Activated CD4-positive, alpha-beta T cell treated with anti-CD3 and anti-CD28 coated beads for 24 hours (primary cell): ENCODE measurements at places on chromosomes 11 and 22.

DNA sequence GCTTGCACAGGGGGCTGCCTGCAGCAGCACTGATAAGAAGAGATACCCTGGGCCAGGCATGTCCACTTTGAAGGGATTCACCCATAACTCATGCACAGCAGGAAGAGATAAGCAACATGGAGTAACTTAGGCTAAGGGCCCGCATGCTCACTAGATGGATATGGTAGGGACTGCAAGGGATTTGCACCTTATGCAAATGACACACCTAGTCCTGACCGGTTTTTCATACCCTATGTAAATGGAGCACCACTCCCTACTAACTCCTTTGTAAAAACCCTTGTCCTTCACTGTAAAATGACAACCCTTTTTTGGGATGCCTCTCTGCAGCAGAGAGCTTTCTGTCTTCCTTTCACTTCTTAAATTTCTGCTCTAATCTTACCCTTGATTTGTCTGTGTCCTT, 658.9 kb upstream of the CCDC179 start:
- DNase-seq, result no peak

DNA sequence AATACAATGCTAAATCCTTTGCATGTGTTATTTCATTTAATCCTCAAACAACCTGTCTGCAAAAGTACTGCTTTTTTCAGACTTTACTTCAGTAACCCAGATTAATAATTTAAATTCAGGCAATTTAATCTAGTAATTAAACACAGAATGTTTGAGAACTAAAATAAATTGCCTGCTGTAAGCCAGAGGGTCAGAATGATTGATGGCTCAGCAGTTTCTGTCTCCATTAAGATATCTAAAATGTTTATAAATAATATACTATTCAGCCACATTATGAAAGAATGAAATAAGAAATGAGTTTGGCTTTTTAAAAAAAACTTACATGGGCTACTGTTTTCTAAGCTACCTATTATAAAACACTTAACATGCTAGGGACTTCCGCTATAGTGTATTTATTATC, 846.0 kb downstream of the FAM181B start:
- no peak for DNase-seq

DNA sequence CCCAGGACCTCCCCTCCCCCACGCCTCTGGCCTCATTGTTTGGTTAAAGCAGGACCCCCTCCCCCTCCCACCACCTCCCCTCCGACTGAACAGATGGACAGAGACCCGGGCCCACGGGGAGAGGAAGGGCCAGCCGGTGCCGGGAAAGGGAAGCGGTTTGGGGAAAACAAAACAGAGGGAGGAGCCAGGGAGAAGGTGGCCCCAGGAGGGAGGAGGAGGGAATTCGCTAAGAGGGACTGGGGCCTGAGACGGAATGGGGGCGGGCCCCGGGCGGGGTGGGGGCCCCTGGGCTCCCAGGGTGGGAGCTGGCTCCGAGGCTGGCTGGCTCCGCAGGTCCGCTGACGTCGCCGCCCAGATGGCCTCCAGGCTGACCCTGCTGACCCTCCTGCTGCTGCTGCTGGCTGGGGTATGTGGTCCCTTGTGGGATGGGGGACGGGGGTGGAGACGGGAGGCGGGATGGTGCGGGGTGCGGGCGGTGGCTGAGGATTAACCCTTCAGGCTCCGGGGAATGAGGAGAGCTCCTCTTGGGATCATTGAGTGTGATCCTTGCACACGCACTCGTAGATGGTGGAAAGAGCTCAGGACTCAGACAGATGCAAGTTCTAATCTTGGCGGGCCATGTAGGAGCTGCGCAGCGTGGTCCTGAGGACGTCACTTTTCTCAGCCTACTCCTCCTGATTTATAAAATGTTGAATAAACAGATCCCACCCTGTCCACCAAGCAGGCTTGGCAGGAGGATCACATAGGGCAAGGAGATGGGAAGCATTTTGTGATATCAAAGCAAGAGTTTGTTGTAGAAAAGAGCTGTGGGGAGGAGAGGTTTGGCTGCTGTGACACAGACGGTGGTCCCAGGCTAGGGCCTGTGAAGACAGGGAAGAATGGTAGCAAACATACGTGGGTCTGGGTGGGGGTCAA, 688 bp downstream of the SERPING1 start:
- no peak for DNase-seq

- no peak for DNase-seq
Measured at GRCh38 chr22:46588279-46589140, 31.7 kb upstream of the GRAMD4 start.

DNA sequence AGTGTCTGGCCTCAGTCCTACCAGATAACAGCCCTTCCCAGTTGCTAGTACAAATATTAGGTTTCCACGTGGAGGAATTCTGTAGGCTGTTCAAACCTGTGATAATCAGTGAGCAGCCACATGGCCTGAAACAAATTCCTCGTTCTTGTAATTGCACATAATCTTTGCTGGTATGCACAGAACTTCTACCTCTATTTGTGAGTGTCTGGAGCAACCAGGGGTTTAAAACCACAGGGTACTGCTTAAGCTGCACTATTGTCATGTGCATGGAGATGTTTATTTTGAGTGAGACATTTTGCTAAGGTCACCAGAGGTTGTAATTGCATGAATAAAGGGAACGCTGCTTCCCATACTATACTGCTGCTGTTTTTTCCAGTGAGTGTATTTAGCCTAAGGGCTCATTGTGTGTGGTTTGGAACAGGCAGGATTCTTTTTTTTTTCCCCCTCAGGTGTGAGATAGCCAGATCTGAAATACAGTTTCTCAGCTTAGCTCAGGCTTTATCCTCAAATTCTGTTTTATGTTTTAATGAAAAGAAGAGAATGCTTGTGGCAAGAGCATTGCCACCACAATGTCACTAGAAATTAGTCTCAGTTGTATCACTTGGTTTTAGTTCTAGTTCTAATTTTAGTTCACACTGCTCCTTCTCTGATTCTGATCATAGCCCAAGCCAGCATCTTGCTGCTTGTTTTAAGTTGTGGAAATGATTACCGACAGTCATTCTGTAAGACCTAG, 60.5 kb downstream of the CYB5R2 start:
- no peak for DNase-seq

DNA sequence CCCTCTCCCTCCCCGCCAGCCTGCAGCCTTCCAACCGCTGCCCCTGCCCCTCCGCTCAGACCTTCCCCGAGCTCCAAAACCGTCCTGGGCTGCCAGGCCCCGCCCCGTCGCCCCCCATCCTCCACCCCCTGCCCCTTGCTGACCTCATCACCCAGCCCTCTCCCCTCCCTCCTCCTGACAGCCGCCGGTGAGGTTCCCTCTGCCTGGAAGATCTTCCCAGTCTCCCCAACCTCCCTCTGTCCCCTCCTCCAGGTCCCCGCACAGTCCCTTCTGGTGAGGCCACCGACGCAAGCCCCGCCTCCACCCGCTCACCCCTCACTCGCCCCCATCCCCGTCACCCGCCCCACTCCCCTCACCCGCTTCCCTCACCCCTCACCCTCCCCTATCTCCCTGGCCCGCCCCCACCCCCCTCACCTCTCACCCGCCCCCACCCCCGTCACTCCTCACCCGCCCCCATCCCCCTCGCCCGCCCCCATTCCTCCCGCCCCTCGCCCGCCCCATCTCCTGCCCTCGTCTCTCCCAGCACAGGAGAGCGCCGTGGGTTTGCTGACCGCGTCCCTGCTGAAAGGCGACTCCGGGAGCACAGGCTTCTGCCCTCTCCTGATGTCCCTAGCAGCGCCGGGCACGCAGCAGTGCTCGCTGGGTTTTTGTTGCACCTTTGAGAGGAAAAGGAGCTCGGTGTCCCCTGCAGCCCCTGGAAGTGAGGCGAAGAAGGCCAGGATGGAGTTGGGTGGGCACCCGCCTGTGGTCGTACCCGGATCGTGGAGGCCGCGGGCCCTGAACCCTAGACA, 16.4 kb upstream of the UPK3A start:
- no peak for DNase-seq

GRCh38 chr11:19380375-19380774, 139.6 kb upstream of the E2F8 start:
- DNase-seq, result no peak

DNA sequence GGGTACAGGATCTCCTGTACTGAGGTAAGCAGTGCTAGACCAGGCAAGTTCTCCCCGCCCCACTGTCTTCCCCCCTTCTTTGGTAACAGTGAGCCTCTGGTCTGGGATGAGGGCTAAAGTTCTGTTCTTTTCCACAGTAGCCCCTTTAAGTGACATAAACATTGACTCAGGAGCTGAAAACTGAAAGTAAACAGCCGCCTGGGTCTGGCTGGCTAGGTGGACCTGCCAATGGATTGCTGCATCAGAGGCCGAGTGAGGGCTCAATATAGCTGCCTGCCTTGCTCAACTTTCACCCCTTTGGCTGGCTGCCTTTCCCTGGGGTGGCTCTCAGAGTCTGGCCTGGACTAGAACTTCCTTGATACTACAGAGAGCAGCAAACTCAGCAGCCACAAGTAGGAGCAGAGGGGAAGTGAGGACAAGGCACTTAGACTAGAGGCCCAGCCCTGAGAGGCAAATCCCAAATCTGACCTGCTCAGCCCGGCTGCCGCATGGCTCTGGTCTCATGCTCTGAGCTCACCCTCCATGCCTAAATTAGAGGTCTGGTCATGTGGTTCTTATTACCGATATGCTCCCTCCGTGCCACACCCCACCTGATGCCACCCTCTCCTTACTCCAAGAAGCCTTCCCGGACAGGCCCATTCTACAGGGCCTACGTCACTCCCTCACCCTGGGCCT, 9.6 kb upstream of the UCP3 start:
- no peak for DNase-seq

GRCh38 chr11:128834157-128834556, 32.9 kb downstream of the KCNJ1 start:
- DNase-seq, result no peak

GRCh38 chr11:130420478-130421198, 7.8 kb downstream of the ADAMTS8 start:
- no peak for DNase-seq

DNA sequence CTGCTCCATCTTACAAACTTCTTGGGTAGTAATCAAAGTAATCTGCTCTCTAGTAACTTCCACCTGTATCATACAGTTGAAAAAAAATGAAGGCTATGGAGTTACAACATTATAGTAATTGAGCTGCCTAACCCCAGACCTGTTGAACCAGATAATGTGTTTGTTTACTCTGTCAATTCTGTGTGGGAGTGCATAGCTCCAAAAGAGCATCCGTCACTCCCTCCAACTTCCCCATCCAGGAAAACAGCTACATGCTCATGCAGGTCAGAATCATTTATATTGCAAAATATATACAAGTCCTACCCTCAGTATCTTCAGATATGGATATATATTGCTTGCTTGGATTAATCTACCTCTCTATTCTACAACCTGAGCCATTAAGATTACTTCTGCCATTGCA, 244.0 kb upstream of the ANO5 start:
- DNase-seq, result no peak

DNA sequence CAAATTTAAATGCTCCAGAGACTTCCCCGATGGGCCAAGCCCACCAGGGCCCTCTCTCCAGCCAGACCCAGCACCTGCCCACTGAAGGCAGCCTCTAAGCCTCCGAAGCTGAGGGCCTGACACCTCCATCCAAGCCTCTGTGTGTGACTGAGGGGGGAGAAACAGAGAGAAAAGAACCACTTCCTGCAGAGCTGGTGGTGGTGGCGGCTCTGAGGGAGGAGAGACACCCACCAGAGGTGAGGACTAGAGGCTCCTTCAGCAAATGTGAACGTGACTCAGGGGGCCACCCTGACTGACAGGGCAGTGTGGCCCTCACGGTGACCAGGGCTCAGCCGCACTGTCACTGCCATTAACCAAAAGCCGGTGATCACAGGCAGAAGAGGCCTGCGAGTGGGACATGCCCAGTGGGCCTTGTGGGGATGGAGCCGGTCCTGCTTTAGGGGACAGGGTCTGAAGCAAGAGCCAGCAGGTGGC, 31.0 kb upstream of the CD5 start:
- DNase-seq, result no peak

- DNase-seq, result no peak
Measured at GRCh38 chr11:101482556-101483124, 101.2 kb downstream of the TRPC6 start.

DNA sequence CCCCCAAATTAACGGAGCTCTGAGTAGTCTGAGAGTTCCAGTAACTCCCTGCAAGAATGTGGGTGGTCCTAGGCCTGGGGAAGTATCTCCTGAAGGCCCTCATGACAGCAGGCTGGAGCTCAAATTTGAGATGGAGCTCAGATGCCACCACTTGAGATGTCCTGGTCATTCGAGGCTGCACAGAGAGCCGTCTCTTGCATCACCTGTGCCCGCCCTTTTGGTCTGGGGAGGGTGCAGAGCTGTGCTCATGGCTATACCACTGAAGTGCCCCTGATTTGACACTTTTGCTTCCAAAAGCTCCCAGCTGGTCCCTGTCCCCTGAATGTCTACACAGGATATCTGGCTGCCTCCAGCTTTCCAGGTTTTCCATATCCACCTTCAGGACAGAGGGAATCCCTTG, 214.0 kb upstream of the B3GAT1 start:
- no peak for DNase-seq

- DNase-seq, result no peak
Measured at GRCh38 chr11:20112291-20113148, 47.8 kb downstream of the DBX1 start.

GRCh38 chr11:69704508-69705253, 859 bp upstream of the FGF19 start:
- DNase-seq, result no peak

- no peak for DNase-seq
Measured at GRCh38 chr22:35615156-35615555, 2.0 kb downstream of the MB start.

DNA sequence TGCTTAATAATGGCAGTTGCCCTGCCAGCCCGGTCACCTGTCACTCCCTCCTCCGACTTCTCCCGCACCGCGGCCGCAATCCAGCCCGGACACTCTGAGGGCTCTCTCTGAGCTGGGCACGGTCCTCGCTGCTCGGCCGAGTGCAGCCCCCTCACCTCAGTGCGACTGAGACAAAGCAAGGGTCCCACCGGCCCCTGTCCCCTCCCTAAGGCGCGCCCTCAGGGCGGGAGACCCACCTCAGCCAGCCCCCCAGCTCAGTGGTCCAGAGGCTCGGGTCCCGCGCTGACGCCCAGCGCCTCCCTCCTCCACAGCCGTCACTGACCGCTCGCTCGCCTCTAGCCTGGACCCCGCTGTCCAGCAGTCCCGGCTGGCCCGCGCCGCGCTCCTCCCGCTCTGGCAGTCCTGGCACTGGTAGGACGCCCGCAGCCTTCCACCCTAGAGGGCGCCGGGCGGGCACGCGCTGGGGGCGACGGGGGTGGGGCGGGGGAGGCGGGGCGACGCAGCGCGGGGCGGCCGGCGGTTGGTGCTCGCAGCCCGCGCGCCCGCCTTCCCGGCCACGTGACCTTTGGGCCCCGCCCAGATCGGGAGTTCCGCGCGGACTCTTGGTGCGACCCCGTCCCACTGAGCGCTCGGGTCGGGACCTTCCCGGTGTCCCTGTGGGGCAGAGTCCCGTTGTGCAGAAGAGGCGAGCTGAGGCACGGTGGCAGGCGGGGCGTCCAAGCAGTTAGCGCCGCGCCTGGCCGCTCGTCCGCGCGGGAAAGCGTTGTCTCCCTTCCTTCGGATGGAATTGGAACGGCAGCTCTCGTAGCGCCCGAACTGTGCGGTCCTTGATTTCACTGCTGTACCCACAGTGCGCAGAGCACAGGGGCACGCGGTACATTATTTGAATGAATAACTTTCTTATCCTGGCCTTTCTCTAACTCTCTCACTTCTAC, 7.8 kb upstream of the L3MBTL2 start:
- peak; percentile 76 for DNase-seq
